ENCODE measurements at places on chromosomes 1 and 21.

DNA sequence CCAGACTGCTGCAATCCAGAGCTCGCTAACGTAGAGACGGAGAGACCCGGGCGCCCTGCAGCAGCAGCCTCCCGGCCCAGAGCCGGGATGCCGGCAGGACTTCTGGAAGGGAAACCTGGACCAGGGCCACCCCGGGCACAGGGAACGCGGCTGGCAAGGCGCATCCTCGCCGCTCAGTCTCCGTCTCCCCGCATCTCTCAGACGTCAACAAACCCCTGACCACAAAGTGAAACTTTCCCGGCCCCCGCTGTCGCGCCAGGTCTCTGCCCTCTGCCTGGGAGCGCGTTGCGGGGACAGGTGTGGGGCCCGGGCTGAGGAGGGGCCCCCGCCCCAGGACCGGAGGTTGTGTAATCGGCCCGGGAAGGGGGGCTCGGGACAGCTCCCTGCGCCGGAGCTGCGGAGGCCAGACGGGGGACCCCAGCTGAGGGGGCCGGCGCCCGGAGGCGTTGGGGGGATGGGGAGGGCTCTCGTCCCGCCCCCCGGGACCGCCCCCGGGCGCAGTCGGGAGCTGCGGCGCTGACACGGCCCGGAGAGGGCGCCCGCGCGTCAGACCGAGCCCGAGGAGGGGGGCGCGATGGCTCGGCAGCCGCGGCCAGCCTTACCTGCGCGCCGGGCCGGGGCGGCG lies 116.6 kb upstream of the HIVEP3 start:
- DNase-seq: peak; percentile 80

- DNase-seq: no peak
Observed at GRCh38 chr1:153614189-153614900, 1.4 kb upstream of the S100A16 start.

- no peak for DNase-seq
Observed at GRCh38 chr1:229913489-229913888, 153.5 kb upstream of the GALNT2 start.

- no peak for DNase-seq
Observed at GRCh38 chr21:42679319-42680057, 26.1 kb downstream of the PDE9A start.

GRCh38 chr1:64308866-64309265 lies 105.4 kb downstream of the UBE2U start:
- no peak for DNase-seq

- no peak for DNase-seq
Observed at GRCh38 chr1:156486421-156487344, 13.9 kb downstream of the MEF2D start.

DNA sequence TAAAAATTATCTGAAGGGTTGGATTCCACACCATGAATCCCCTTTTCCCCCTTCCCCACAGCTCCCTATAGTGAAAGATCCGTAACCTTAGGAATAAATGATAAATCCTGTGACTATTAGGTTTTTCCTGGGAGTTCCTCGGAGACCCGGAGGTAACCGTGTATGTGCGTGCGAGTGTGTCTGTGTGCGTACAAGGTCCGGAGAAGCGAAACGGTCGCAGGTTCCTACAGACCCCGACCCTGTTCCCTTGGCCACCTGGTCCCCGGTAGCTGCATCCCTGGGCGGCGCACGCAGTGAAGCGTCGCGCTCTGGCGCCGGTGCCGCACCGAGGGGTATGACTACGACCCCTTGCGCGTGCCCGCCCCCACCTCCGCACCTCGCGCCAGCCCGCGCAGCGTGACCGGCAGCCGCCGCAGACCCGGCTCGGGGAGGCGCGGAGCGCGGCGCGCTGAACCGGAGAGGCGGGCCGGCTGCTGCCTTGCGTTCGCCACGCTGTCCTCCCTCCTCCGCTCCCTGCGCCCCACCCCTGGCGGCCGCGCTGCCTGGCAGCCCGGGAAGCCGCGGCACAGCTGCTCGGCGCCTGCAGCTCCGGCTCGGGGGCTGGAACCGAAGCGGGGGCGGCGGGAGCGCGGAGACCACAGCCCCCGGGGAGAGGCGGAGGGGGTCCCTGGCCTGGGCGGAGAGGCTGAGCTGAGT lies at the start of gene AK5:
TSS of gene AK5 (plus strand) at position 529 of the 696 bp plus-strand sequence. CDS start 295 bp downstream, outside the sequence.
- peak; percentile 59 for DNase-seq

DNA sequence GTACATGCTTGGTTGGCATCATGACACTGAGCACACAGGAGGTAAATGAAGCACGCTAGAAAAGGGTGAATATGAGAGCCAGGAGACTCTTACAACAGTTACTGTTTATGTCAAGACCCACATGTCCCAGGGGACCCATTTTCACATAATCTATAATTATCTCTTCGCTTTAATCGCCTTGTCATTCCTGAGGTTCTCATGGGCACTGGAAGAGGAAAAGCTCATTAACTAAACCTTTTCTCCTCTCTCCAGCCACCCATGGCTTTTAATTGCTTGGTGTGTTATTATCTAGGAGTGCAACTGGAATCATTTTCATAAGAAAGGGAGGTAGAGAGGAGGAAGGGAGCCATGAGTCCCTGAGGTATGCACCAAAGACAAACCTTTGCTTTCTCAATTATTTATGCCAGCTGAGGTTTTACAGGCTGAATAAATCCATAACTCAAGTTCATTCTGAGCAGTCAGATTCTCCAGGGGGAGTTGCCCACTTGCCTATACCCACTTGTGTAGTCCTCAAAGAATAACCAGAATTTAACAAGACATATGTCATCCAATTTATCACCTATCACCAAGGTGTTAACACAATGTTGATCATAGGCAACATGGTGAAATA lies 77.4 kb downstream of the ACBD6 start:
- DNase-seq: no peak

DNA sequence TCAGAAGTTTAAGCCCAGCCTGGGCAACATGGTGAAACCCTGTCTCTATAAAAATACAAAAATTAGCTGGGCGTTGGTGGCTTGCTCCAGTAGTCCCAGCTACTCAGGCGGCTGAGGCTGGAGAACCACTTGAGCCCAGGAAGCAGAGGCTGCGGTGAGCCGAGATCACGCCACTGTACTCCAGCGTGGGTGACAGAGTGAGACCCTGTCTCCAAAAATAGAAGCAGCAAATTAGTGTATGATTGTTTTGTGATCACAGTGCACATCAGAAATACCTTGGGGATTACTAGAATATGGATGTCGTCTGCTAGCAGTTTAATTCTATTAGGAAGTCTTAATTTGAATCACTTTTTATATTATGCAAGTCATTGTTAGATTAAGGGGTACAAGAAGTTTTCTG lies 59.0 kb downstream of the ZBTB17 start:
- DNase-seq: no peak

GRCh38 chr21:30216041-30216723 lies at the start of gene CLDN8:
TSS of gene CLDN8 (minus strand) at chr21:30216097. CDS start at chr21:30215925, 172 bp downstream.
- no peak for DNase-seq

DNA sequence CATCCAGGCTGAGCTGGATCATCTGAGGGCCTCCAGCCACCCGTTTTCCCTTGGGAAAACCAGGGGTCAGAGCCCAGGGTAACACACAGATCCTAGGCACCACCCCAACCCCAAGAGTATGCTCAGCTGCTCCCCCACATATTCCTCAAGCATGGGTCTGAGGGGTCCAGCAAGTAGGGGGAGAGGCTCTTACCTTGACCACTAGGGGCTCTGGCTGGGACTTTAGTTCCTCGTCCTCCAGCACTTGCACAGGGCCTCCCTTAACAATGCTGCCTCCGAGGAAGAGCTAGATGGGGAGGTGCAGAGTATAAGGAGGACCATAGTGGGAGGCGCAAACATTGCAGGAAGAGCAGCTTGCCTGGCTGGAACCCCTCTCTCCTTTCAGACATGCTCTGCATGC lies 7.5 kb downstream of the SELENBP1 start:
- no peak for DNase-seq

DNA sequence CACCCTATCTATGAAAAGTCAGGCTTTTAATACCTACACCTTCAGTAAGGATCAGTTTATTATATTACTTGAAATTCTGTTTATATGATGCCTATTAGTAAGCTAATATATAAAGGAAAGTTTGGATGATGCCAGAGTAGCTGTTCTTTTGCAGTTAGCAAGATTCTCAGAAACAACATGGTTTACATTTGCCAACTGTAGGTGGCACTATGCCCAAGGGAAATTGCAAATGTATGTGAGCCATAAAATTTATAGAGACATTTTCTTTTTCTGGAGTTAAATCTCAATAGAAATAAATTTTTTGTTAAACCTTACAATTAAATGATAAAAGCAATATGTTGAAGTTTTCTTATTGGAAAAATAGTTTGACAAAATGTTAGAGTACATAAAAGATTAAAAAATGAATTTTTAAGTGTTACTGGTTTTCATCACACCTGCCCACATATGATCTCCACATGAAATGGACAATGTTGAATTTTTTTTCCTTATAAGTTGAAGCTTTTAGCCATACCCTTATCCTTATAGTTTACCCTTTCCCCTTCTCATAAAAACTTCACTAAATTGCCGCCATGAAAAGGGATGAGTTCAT lies 32.1 kb upstream of the EPHX4 start:
- DNase-seq: peak; percentile 1

DNA sequence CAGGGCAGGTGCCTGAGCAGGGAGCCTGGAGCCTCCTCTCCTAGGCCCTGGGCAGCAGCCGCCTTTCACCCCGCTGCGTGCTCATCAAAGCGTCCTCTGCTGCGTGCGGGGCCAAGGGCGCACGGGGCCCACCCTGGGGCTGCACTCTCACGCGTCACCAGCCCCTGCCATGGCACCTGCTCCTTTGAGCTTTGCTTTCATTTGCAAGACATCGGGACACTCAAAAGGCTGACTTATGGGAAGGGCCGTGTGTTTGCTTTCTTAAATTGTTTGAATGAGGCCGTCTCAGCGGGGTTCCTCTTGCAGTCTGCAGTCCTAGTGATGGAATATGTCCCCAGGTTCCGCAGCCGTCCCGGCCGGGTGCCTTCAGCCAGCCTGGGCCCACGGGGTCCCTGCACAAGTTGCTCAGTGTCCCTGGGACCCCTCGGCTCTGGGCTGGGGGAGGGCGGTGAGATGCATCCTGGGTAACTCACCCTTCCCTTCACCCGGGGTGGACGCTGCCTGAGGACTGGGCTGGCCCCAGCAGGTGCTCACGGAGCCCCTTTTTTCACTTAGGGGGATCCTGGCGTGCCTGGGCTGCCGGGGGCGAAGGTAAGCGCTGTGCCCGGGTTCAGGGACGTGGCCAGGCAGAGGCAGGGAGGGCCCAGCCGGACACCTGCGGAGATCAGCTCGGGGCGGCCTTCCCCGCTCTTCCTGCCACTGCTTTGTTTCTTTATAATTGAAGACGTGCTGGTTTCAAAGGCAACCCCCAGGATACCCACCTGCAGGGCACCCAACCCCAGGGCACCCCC lies 53.1 kb downstream of the SLC19A1 start:
- DNase-seq: no peak

GRCh38 chr1:119737040-119737682 lies 25.4 kb downstream of the PHGDH start:
- peak; percentile 66 for DNase-seq

DNA sequence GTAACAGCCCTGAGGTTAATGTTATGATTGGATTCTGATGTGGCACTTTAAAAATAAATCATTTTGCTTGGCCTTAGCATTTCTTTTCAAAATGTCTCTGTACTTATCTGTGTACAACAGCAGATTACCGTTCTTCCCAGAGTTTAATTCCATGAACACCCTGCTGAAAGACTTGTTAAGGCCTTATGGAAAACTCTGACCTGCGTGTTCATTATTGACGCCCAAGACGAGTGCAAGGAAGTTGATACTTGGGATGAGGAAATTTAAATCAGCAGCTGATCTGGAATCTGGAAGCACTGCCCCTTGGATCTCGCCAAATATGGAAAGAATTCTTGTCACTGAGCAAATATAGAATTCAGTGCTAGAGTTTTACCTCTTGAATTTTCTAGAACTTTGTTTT lies 6.7 kb downstream of the ERG start:
- no peak for DNase-seq

DNA sequence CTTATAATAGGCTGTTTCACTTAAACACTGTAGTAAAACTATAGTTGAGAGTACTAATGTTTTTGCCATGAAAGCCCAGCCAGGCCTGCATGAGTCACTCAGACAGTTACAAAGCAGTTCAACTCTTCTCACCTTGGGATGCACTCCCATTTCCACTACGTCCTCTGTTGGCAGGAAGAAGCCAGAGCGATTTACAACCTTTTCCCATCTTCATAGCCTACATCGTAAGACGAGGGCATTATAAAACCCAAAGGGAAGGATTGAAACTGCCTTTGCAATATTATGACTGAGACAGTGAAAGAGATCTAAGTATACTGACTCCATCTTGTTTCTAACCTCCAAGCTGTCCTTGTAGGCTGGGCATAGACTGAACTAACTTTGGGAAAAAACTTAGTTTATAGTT lies 71.8 kb upstream of the CSF1 start:
- DNase-seq: no peak

GRCh38 chr1:70358921-70359564 lies 4.5 kb upstream of the ANKRD13C start:
- no peak for DNase-seq

DNA sequence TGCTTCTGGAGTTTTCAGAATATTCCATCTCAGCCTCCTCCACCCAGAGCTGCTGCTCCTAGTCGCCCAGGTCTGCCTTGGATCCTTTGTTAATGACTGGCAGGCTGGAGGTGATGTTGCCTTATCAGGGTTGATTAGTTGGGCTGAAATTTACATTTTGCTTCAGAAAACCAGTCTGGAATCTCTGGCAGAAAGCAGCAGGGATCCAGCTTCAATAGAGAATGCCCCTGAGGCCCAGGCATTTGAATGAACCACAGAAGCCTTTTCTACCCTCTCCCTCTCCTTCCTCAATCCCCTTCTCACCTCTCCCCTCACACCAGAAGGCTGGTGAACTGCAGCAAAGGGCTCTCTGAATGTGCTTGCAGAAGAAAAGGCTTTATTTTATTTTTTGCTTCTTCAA lies 83.2 kb downstream of the PLXNA2 start:
- no peak for DNase-seq

- no peak for DNase-seq
Observed at GRCh38 chr21:46286648-46287002, 483 bp downstream of the YBEY start.

DNA sequence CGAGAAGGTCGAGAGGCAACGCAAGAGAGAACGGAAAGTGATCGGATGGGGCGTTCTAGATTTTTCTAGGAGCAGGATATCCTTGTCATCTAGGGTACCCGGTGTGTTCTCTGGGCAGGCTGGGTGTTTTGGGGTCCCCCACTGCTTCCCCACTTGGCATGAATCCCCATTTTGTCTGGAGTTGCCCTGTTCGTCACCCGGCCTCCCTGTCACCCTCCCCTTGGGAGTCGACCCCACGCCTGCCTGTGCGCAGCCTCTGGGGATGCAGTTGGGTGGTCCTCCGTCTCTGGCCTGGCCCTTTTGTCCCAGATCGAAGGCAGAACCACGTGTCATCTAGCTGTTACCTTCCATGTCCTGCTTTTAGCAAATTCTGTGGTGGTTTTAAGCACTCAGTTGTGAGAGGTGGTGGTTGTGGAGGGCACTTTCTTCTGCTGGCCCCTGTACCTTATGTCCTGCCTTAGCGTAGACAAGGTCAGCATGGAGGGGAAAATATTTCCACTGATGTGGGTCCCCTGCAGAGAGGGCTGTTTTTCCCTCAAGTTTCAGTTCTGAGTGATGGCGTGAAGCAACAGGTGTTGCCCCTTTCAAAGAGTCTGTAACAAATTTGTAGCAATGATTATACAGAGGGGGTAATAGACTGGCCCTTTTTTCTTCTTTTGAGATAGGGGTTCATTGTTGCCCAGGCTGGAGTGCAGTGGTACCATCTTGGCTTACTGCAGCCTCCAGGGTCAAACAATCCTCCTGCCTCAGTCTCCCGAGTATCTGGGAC lies 35.6 kb downstream of the CHAF1B start:
- no peak for DNase-seq

GRCh38 chr21:38488640-38489270 lies 9.5 kb downstream of the ERG start:
- no peak for DNase-seq

GRCh38 chr1:197200272-197200899 lies 53.9 kb upstream of the ASPM start:
- DNase-seq: peak; percentile 41

GRCh38 chr1:84598418-84598817 lies 24.2 kb upstream of the CTBS start:
- no peak for DNase-seq
